ENCODE measurements at places on chromosomes 5 and 9.

GRCh38 chr9:120920806-120921178 lies 5.8 kb downstream of the TRAF1 start:
- DNase-seq = no peak

DNA sequence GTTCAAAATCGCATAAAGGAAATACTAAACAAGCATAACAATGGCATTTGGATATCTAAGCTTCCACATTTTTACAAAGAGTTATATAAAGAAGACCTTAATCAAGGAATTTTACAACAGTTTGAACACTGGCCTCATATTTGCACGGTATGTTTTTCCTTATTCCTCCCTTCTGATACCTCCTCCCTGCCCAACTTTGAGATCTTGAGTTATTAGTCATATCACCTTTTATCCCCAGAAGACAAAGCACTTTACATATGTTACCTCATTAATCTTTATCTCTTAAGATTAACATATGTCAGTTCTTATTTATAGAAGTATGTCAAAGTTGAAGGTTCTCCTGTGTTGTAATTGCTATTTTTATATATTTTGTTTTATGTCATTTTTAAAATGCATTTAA lies 29.8 kb downstream of the TDRD7 start:
- peak; percentile 15 for DNase-seq

DNA sequence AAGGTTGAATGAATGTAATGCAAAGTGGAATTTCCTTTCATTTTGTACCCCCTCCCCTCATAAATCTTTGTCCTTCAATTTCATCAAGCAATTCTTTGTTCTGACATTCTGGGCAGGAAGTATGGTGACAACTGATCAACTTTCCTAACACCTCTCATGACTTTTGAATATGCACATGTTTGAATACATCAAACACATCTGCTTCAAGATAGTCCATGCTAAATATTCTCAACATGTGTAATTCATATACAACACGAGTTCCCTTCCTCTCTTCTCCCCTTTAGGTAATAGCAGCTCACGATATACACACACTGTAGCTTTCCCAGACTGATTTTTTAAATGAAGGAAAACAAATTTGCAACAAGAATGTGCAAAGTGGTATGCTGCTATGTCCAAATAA lies 103.6 kb upstream of the EFNA5 start:
- no peak for DNase-seq

DNA sequence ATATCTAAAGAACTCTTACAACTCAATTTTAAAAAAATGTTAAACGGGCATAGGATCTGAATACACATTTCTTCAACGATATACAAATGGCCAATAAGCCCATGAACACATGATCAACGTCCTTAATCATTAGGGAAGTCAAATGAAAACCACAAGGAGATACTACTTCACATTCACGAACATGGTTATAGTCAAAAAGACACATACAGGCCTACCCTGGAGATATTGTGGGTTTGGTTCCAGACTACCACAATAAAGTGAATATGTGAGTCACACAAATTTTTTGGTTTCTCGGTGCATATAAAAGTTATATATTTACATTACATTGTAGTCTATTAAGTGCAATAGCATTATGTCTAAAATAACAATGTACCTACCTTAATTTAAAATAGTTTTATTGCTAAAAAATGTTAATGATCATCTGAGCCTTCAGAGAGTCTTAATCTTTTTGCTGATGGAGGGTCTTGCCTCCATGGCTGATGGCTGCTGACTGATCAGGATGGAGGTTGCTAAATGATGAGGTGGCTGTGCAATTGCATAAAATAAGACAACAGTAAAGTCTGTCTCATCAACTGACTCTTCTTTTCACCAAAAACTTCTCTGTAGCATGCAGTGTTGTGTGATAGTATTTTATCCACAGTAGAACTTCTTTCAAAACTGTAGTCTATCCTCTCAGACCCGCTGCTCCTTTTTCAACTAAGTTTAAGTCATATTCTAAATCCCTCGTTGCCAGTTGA lies 15.1 kb downstream of the AK3 start:
- no peak for DNase-seq

DNA sequence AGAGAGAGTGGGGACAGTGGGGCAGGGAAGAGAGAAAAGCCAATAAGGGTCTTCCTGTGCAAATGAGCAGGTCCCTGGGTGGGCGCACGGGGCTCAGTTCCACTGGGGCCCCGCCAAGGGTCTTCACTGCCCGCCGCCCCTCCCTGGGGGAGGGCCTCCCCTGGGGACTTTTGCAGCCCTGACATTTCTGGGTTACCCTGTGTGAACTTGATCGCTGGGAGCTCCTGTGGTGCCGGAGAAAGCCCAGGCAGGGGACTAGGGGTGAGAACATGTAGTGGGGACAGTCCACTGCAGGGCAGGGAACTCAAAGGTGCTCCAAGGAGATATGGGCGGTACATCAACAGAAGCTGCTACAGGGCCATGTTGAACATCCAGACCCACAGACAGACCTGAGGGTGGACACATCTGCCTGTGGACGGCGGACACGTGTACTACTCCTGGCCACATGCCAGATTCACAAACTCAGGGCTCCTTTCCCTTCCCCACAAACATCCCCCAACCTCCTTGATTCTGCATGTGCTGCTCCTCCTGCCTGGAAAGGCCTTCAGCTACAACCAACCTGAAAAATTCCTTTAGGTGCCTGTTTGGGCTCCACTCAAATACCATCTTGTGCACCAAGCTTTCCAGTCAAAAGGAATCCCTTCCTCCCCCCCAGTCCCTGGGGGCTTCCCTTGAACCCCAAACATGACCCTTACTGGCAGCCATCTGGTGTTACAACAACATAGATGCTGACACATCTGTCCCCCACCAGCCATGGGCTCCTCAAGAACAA lies 43.0 kb upstream of the NEK6 start:
- DNase-seq = no peak

DNA sequence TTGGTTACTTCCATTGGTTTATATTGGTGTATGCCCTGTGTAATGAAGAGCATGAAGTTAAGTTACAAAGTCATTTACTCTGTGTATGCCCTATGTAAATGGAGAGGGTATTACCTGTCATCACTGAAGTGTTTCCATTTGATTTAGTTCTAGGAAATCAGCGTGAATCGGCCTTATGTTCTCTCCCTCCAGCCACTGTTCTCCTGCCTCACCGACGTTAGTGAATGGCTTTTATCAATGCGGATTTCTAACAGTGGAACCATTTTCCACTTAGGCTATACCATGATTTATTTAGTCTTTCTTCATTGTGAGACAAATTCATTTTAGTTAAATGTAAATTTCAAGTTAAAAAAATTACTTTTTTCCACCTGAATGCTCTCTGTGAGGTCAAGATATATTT lies 327.0 kb upstream of the ADCY2 start:
- DNase-seq = no peak

- peak; percentile 23 for DNase-seq
Observed at GRCh38 chr5:141135030-141135717, at the start of gene PCDHB5. Gene PCDHB5, plus strand, starts transcription at chr5:141135206. Its CDS starts 229 bp downstream, at chr5:141135435.

Data from ELR (cell line).